ENCODE measurements at places on chromosomes 12 and 14. TPM values are rescaled to one million over a fixed set of nuclear protein-coding genes. Genes with fewer than 3 reads are reported as not detected.

Gene GZMB
- not detected for total RNA-seq

Gene TTC8
- 8.6 TPM for total RNA-seq

Gene FOXN4
- 0.25 TPM for total RNA-seq

Gene LRP10
- total RNA-seq: 4.7 TPM

Gene ANKS1B
- total RNA-seq: 242 TPM

All from temporal lobe (tissue), 4 donors.